AG04450 (cell line): ENCODE measurements at places on chromosomes 16 and 17. TPM values are rescaled to one million over a fixed set of nuclear protein-coding genes. Genes with fewer than 3 reads are reported as not detected.

The MYH1 gene
- not detected in 2 replicates for polyA plus RNA-seq

The CDRT15 gene
- polyA plus RNA-seq = not detected in 2 replicates

The KRTAP9-4 gene
- not detected in 2 replicates for polyA plus RNA-seq

The CCDC200 gene
- not detected in 2 replicates for polyA plus RNA-seq

The GALR2 gene
- 0.06 TPM in 1 of 2 replicates, not detected in the other for polyA plus RNA-seq

The CA7 gene
- not detected in 2 replicates for polyA plus RNA-seq

The SYNGR3 gene
- polyA plus RNA-seq = 1.8 and 2.3 TPM in 2 replicates

The KRTAP16-1 gene
- polyA plus RNA-seq = not detected in 2 replicates

The USH1G gene
- polyA plus RNA-seq = not detected in 2 replicates

- no peak for DNase-seq
Measured at GRCh38 chr17:76872874-76873221, 4.6 kb downstream of the MGAT5B start.

GRCh38 chr17:75031972-75032719 lies 14.6 kb downstream of the ATP5PD start:
- DNase-seq = no peak

DNA sequence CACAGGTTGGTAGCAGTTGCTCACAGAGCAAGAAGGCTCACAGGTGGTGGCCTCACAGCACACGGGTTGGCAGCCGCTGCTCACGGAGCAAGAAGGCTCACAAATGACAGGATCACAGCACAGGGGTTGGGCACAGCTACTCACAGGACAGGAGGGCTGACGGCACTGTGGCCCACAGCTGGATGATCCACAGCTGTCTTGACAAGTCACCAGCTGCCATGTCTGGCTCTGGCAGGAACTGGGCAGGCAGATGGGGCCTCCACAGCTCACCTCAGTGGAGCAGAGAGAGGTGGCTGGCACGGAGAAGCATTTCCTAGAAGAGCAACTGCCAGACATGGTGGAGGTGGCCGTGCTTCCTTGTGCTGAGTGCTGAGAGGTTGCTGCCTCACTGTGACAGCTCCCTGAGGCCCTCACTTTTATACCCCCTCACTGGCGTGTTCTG lies at the start of gene KRTAP16-1:
KRTAP16-1 (minus strand) TSS at position 392 of the 442 bp plus-strand sequence; CDS start at position 336, 56 bp downstream.
- no peak for DNase-seq

- no peak for DNase-seq
Measured at GRCh38 chr17:56912105-56912999, 1.5 kb downstream of the TRIM25 start.

DNA sequence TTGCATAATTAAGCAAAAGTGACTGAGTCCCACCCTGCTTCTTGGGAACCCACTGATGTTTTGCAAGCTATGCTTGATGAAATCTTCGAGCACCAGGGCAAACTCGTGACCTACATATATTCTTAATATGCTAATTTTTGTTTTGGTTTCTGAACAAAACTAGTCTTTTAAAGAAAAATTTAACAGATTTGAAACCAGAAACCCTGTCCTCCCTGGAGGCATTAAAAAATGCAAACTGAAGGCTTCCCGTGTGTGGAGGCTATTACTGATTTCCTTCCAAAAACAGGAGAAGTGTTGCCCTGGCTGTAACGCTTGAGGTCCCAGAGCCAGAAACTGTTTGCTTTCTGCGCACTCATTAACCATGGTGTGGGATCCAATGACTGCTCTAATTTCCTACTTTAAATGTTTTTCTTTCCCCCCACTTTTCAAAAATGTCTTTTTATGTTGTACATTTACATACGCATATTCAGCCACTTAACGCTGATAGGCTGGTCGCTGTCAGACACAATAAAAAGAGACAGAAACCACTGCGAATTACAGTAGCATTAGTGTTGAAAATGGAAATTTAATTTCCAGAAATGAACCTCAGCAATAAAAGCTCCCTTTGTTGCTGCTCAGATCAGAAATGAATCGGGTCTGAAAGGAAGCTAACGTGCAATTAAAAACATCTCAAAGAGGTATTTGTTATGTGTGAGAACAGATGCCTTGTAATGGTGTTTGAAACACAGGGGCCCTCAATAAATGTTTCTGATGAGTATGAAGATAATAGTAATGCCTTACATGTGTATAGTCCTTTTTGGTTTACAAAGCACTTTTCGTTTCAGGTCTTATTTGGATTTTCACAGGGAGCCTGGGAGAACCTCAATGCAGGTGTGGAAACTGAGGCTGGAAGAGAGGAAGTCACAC lies 39.9 kb upstream of the IRX6 start:
- DNase-seq = no peak

DNA sequence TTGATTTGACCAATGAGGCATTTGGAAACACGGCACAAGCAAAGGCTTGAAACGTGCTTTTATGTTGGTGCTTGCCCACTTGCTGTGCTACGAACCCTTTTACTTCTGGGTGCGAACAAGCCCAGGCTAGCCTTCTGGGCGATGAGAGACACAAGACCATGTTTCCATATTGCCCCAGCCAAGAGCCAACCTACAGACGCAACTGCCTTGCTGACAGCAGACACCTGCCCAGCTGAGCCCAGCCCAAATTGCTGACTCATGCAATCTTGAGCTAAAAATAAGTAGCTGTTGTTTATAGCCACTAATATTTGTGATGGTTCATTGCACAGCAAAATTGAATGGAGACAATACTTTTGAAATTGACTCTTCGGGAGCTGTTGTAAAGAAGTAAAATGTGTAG lies 464.5 kb downstream of the WWOX start:
- DNase-seq = no peak

- DNase-seq = no peak
Measured at GRCh38 chr16:85274924-85275323, 162.7 kb upstream of the CIBAR2 start.

DNA sequence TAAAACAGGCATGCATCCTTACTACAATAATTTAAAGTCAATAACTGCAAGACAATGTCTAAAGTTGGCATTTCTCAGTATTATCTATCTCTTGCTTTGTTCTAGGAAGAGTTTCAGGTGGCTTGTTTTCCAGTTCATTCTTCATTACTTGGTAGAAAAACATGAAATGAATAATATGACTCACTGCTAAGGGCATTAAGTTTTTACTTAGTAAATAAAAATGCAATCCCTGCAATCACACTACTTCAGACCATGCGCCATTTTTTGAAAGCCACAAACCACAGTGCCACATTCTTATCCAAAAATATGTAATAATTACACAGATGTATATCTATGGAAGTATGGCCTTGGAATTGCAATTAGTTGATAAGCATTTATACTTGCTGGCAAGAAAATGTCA lies 55.4 kb downstream of the CREBBP start:
- no peak for DNase-seq

- DNase-seq = no peak
Measured at GRCh38 chr17:9646546-9646885, 1.2 kb downstream of the USP43 start.

GRCh38 chr16:84810518-84811273 lies 9.1 kb upstream of the CRISPLD2 start:
- no peak for DNase-seq

DNA sequence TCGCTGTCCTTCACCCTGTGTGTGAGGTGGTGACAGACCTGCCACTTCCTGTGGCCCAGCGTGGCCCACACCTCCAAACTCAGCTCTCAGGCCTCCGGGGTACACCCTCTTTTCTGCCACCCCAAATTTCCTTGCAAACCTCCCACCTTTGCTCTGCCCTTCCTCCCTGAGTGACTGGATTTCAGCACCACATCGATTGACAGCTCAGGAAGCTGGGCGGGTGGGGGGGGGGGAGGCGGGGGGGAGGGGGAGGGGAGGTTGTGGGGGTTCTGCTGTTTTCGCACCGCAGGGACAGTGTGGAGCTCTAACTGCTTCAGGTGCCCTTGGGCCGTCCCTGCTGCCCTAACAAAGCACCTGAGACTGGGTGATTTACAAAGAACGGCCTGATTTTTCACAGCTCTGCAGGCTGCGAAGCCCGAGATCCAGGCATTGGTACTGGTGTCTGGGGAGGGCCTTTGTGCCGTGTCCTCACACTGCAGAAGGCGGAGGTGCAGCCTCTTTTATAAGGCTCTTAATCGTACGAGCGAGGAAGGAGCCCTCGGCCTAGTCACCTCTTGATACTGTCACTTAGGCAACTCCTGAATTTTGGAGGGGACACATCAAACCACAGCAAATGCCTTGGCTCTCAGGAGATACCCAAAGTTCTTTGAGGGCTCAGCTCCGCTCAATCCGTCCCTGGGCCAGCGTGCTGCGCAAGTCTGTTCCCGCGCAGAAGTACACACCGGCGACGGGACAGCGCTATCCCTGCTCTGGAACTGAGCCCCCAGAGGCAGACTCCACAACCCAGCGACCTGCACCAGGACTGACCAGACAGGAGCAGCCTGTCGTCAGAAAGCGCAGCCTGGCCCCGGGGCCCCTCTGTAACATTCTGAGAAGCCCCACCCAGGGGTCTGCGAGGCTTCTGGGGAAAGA lies 3.6 kb downstream of the NDUFAF8 start:
- DNase-seq = no peak

GRCh38 chr17:40374821-40375498 lies 10.4 kb upstream of the GJD3 start:
- no peak for DNase-seq

- no peak for DNase-seq
Measured at GRCh38 chr17:47427985-47428384, 102.9 kb upstream of the NPEPPS start.

GRCh38 chr17:19703106-19703827 lies 13.1 kb downstream of the SLC47A2 start:
- DNase-seq = no peak

- DNase-seq = no peak
Measured at GRCh38 chr16:27838536-27839175, 224.9 kb downstream of the GSG1L start.

DNA sequence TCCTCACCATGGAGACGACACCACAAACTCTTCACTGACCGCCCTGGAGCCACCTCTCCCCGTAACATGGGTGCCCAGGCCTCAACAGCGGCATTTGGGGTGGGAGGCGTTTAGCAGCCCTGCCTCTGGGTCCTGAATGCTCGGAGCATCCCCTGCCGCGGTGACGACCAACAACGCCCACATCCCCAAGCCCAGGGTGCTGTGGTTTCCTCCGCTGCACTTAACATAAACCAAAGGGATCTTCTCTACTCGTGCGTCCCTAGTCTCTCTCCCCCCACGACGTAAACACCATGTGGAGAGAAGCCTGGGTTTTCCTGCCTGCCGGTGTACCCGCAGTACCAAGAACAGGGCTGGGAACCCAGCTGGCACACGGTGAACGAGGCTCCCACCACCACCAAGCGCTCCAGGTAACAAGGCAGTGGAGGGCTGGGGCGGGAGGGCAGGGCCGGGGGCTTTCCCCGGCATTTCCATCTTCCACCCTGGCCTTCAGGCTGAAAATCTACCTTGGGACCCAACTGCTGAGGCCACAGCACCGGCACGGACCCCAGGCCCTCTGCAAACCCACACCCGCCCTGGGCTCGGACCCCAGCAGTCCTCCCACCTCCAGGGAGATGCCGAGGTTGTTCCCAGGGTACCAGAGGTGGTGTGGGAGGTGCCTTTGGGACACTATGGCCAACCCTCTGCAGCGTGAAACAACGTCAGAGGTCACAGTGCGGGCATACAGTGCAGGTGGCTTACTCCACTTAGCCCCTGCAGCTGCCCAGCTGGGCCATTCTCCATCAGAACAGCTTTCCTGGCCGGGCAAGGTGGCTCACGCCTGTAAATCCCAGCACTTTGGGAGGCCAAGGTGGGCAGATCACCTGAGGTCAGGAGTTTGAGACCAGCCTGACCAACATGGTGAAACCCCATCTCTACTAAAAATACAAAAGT lies 54.3 kb downstream of the TIMM22 start:
- DNase-seq = no peak

DNA sequence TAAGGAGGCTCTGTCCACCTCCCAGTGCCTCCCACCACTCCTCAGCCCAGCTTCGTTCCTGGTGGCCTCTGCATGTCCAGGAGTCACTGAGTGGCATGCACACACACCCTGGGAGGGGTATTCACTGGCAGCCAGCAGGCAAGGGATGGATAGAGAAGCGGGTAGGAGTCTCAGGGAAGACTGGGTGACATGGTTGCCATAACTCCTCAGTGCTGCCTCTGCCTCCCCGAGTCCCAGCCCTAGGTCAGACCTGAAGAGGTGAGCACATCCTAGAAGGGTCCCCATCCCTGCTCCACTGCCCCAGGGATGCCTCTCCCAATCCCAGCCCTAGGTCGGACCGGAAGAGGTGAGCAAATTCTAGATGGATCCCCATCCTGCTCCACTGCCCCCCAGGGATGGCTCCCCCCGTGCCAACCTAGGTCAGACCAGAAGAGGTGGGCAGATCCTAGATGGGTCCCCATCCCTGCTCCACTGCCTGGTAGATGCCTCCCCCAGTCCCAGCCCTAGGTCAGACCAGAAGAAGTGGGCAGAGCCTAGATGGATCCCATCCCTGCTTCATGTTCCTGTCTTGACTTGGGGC lies 197.0 kb downstream of the IRF8 start:
- no peak for DNase-seq
